ENCODE measurements at places on chromosomes 11 and 22.
A peak's percentile ranks its signal among the peaks of the same experiment; 100 is the strongest.

- DNase-seq = no peak
Measured at GRCh38 chr11:20597154-20597679, 2.2 kb upstream of the SLC6A5 start.

GRCh38 chr11:70440206-70440605 lies 41.9 kb downstream of the CTTN start:
- DNase-seq = no peak

DNA sequence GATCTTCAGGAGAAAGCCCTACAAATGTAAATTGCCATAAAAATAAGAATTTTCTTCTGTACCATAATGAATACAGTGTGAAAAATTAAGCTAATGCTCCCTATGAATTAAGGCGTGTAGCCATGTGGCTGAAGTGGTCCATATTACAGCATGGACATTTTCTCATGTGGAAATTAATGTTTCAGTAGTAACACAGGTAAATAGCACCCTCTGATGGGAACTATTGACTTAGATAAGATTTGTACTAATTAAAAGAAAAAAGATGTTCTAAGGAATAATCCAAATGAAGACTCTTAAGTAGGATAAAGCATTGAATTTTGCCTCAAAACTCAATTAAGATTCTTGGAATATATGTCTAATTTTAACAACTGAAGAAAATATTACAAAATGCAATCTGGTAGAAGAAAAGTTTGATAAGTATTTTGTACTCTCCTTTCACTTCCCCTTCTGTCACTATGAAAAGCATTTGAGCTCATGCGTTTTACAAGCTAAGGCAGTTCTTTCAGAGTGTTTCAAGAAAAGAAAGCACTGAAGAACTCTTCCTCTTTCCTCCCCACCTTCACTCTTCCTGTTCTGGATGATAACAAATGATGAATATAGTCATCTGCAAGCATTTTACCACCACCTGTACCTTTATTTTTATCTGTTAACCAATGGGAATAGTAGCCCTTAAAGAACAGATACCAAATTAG lies 9.9 kb upstream of the OR8D2 start:
- no peak for DNase-seq

DNA sequence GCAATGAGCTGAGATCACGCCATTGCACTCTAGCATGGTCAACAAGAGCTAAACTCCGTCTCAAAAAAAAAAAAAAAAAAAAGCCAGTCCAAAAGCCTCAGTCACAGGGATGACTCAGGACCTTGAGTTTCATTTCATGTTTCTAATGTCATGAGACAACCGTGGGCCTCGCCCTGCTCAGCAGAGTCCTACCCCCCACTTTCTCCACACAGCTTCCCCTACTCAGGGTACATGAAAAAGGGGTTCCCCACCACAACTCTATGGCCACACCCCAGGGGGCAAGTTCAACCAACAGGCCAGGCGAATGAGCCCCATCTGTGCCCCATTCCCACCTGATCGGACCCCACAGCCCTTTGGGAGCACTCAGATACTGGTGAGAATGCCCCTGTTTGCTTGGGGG lies 24.3 kb upstream of the ADA2 start:
- no peak for DNase-seq

GRCh38 chr22:44146088-44146861 lies 34.5 kb upstream of the PARVG start:
- no peak for DNase-seq

DNA sequence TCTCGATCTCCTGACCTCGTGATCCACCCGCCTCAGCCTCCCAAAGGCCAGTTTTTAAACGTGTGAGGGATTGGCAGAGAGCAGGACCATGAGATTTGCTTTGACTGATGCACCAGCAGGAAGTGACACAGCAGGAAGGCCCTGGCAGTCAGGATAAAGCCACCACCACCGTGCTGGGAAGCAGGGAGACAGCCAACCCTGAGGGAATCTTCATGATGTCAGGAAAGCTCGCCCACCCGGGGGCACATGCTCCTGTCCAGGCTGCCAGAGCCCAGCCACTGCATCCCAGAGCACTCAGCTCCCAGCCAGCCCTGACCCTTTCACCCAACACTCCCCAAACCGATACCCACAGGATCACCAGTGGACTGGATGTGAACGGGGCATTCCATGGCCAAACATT lies 6.1 kb downstream of the TUBGCP6 start:
- DNase-seq = no peak

- DNase-seq = no peak
Measured at GRCh38 chr22:35475545-35475944, 65.1 kb upstream of the RASD2 start.

GRCh38 chr22:32313532-32313931 lies 44.1 kb upstream of the RFPL3 start:
- no peak for DNase-seq

- no peak for DNase-seq
Measured at GRCh38 chr11:1472180-1473005, 14.2 kb downstream of the MOB2 start.

DNA sequence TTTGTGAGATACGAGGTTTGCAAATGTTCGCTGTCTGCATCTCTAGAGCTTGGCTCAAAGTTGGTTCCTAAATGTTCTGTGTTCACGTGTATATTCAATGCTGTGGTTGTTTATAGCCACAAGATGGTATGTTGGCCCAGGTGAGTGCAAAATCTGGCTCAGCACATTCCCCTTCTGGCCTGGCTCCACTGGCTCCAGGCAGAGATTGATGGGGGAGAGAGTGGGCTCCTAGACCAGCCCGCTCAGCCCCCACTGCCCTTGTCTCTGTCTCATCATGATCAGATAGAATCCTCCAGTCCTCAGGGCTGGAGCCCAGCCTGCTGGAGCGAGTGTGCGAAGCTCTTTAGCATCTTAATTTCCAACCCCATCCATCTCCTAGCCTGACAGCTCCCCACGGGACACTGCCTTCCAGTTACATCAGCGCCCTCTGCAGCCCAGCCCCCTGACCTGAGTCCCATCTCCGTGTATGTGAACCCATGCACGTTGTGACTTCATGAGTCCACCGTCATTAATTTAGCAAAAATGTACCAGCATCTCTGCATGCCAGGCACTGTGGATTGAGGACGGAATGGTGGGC lies 2.0 kb downstream of the P2RX3 start:
- DNase-seq = peak; percentile 58

DNA sequence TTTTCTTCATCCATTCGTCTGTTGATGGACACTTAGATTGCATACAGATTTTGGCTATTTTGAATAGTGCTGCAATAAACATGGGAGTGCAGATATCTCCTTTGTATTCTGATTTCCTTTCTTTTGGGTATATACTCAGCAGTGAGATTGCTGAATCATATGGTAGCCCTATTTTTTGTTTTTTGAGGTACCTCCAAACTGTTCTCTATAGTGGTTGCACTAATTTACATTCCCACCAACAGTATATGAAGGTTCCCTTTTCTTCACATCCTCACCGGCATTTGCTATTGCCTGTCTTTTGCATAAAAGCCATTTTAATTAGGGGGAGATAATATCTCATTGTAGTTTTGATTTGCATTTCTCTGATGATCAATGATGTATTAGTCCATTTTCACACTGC lies 96.1 kb downstream of the PRR5L start:
- DNase-seq = no peak

DNA sequence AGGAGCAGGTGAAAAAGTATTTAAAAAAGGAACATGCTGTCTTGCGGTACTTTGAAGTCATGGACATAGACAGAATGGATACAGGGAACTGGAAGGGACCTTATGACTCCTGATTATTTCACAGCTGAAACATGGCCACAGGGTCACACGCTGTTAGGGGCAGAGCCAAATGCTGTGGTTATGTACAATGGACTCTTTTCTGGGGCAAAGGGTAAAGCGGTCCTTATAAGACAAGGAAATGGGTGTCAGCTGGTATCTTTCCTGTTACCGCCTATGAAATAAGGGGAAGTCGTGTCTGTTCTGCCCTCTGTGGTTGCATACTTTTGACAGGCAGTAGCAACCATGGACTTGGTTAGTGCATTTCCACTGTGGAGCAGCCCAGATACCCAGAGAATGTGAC lies 12.8 kb upstream of the ST14 start:
- DNase-seq = no peak

DNA sequence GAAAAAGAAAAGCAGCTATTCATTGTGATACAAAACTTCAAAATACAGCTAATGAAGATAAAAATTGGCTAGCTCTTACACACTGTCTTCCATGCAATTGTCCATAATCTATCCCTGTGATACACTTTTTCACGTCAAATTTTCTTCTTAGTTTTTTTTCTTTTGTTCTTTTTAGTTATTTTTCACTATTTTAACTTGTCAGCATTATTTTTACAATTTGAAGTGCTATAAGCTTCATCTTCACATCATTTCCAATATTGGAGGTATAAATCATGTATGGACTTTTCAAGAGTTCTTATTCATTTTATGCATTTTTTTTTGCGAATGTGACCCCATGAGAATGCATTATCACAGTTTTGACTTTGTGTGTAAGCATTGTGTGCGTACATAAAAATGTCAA lies 4.1 kb downstream of the OR5B17 start:
- no peak for DNase-seq

DNA sequence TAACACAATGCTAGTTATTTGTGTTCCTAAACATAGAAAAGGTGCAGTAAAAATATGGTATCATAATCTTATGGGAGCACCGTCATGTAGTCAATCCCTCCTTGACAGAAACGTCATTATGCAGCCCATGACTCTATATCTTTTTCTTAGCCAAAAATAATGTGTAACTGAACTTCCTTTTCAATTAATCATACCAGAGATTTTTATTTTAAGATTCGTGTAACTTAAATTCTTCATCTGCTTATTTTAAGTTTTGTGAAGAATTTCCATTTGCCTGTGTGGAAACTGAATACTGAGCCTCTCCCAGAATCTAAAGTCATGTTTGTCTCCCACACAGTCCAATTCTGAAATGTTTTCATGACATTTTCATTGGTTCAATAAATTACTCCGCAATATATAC lies 699.1 kb downstream of the KCNA4 start:
- peak; percentile 80 for DNase-seq

- peak; percentile 84 for DNase-seq
Measured at GRCh38 chr22:45064313-45065278, 54.8 kb upstream of the PHF21B start.

- DNase-seq = peak; percentile 19
Measured at GRCh38 chr11:86442827-86443226, 68.1 kb downstream of the CCDC81 start.

- DNase-seq = peak; percentile 37
Measured at GRCh38 chr11:38089726-38090125, 1491.7 kb upstream of the RAG2 start.

DNA sequence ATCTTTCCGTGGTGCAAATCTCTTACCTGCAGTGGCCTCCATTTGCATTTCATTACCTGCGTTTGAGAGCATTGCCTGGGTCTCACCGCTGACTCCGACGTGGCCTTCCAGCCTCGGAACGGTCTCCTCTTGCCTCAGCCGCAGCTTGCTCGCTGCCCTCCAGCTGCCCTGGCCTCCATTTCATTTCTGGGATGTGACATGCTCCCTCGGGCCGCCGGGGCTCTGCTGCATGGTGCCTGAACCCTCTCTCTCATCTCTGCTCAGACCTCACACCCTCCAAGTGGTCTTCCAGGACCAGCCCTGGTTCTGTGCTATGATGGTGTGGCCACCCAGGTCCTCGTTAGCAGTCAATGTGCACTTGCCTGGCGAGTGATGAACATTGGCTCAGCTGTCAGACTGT lies 229.2 kb downstream of the TBC1D22A start:
- no peak for DNase-seq

DNA sequence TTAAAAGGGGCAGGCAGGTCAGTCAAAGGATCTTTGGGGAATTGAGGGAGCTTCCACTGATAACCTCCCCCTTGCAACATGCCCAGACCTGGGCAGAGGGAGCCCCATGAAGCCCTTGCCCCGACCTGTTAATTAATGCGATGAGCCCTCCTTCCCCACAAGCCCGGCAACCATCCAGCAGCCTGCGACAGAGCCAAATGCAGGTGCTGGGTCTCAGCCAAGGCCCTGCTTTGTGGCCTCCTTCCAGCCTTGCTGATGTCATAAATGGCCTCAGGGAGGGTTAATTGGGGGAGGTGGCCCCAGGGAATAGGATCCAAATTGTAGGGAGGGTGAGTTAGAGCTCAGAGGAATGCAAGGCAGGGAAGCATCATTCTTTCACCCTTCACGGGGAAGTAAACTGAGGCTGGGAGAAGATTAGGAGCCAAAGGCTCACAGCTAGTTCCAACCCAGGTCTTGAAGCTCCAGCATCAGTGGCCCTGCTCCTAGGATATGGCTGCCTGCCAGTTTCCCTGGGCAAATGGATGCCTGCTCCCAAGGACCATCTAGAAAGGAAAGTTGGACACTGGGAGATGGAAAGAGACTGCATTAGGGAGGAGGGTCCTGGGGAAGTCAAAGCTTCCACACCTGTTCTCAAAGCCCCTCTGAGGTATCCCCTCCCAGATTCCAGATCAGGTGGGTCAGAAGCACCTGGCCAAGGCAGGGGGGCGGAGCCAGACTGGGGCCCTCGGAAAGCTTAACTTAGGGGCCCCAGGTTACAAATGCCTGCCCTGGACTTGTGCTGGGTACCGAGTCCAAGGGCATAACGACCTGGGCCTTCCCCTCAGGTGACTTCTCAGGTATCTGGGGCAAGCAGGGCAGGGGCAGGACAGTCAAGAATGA lies 34.1 kb downstream of the LMO1 start:
- DNase-seq = peak; percentile 43

DNA sequence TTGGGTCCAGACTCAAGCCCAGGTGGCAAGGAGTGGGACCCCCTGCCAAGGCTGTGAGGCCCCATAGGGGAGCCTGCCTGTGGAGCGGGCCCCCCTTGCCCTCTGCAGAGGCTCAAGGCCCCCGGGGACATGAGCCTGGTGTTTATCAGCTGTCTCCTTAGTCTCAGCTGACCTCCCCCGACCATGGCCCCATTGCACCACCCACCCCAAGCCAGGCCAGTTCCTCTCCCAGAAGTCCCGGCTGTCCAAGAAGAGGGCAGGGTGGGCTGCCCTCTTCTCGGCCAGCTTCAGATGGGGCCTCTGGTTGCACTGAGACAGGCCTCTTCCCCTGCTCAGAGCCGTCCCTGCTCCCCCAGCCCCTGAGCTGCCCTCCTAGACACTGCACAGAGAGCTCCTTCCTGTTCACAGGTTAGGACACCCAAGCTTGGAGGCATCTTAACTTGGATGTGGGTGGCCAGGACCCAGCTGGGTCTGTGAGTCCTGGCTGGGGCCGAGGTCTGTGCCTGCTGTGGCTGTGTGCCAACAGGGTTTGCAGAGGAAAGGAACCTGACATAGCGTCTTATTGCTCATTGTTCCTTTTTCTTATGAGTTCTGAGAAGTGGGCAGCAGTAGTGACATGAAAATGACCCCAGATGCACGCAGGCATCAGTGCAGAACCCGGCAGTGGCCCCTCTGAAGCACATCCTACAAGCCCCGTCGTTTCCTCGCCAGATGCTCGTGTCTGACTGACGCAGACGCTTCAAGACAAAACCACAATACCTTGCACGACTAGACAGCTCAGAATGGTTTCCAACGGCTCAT lies 5.4 kb downstream of the TRABD start:
- no peak for DNase-seq

GRCh38 chr11:128715691-128716561 lies 22.1 kb downstream of the FLI1 start:
- DNase-seq = peak; percentile 83

GRCh38 chr22:19275513-19275912 lies 16.0 kb downstream of the CLTCL1 start:
- DNase-seq = no peak

GRCh38 chr11:92504004-92504403 lies 279.4 kb downstream of the FAT3 start:
- DNase-seq = no peak
